Effector memory CD4-positive, alpha-beta T cell (primary cell): ENCODE measurements at places on chromosomes 6 and 20.

DNA sequence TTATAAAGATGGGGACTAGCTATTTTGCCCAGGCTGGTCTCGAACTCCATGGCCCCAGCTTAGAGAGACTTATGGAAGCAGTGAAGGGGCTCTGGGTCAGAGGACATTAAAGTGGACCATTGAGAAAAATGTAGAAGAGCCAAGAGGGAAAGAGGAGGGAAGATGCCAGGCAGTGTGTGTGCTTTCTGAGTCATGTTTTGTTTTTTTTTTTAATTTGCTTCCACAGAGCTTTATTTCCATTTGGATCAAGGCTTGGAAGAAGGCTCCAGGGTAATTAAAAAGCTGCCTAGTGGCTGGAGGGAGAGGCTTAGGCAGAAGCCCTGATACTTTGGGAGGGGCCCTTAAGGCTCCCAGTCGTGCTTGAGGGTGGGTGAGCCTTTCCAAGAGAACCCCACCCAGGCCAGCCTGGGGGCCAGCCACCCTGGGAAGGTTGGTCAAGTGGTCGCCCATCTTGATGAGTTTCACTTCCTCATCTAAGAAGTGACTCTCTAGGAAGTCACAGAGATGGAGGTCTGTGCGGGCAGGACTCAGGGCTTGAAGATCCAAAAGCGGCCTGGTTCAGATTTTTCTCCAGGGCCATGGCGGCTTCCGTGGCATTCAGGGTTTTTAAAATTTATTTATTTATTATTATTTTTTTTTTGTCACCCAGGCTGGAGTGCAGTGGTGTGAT, 3.0 kb upstream of the ZNF335 start:
- no peak for DNase-seq

- no peak for DNase-seq
These were observed 63.0 kb upstream of the TOP1 start for GRCh38 chr20:40965671-40966070.

DNA sequence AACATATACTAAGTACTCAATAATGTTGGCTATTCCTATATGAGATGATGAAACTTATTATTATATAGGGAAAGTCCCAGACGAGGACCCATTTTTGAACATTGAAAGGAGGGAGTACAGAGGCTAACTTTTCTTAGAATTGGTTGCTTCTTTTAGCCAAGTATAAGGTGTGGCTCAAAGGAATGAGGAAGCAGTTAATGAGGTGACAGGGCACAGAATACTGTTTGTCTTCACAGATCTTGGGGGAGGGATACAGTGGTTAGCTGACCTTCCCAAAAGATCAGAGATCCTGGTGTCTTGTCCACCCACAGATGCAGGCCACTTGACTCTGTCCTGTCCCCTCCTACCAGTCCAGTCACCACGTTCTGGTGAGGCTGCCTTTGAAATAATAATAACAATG, 67.8 kb upstream of the EPB41L1 start:
- DNase-seq, result no peak

DNA sequence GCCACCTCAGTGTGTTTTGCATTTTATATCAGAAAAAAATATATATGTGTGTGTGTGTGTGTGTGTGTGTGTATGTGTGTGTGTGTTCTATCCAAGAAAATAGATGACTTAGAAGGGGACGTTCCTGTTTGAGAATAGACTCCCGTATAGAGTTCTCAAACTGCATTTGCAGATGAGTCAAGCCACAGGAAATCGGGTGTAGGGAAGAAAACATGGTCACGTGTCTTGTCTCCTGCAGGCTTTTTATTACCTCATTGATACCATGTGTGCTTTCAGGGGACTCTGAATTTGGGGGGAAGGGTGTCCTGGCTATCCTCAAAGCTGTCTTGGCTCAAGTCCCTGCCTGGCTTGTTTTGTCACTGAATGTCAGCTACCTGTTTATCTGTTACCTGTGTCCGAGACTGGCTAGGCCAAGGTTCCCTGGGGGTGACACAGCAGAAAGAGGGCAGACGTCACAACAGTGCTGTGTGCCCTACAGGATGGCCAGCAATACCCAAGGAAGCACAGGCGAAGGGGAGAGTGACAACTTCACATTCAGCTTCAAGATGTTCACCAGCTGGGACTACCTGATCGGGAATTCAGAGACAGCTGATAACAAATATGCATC, 55.7 kb upstream of the NOP56 start:
- no peak for DNase-seq

DNA sequence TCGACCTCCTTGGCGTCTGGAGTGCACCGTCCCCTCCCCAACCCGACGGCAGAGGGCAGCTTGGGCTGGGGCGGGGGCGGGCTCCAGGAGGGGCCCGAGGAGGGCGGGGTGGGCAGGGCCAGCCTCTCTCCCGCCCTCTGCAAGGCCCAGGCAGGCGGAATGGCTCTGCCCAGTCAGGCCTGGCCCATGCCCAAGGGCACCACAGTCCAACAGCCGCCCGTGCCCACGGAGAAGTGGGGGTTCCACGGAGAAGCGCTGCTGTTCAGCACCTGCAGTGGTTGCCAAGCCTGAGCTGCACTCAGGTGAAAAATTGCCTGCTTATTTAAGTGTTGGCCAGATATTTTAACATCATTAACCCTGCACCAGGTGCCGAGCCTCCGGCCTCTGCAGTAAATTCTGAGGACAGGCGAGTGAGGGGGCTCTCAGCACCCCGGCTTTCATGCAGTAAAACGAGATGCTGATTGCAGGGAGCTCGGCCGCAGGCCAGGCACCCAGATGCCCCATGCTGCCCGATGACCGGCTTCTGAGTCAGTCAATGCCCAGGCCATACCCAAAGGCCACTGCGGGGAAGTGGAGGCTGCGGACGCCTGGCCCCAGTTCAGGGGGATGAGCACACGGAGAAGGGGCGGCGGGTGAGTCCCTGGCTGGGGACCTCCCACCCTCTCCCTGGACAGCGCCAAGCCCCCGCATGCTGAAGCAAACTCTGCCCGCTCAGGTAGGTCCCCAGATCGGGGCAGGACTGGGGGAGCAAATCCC, at the start of gene SRMS:
Gene SRMS, minus strand, starts transcription at position 25 of the 756 bp plus-strand sequence. CDS start 286 bp downstream, outside the sequence.
- DNase-seq, result no peak

- no peak for DNase-seq
These were observed 74.3 kb upstream of the MLN start for GRCh38 chr6:33877982-33878535.

DNA sequence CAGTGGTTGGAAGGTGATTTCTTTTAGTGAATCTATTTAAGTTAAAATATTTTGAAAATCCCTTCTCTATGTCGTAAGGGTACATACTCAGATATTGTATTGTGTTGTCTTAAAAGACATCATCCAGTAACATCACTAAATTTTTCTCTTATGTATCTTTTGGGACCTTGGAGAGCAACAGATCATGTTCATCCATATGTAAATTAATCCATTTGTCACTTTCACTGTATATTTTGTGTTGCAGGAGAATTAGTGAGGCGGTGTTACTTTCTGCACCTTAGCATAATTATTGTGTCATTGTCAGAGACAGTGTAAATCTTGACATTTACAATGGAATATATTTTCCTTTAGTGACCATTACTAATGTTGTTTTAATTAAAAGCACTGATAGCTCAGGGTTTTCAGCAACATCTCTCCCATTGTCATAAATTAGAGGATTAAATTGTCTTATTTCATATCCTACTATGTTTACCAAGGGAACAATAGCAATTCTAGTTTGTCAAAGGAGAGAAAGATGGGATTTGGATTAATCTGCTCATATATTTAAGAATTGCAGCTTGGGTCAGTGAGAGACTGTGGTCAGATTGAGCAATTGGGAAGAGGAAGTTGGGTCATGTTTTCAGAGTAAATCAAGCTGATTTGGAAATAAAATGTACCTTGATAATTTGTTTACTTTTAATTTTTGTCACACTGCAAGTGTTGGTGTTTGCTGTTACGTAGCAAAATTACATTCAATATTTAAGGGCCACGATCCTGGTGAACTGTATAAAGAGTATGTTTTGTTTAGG, 22.7 kb downstream of the DOK5 start:
- no peak for DNase-seq

DNA sequence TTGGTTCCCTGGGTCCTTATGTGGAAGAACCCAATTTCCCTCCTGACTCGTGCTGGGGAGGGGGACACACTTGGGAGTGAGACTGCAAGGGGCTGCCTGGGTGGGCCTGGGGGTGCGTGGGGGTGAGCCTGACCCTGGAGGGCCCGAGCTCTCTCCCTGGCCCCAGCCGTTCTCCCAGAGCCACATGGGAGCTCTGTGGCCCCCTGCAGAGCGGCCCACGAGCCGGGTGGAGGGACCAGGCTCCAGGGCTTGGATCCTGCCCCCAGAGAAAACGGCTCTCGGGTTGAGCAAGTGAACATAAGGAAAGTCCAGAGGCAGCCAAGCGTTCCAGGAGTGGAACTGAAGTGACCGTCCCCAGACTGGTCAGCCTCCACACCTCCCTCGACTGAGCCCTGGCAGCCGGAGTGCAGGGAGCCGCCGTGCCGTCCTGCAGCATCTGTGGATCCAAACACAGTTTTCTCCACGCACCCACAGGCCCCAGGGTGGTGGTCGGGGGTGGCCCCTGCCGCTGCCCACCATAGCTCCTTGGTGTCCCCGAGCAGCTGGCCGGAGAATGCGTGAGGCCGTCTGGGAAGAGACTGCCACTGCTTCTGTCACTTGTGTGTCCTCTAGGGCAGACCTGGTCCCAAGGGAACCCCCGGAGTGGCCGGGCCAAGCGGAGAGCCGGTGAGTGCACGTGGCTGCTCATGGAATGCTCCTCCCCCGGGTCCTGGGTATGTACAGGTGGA, 10.6 kb downstream of the COL9A3 start:
- DNase-seq, result no peak

- no peak for DNase-seq
These were observed 18.5 kb downstream of the GSTA4 start for GRCh38 chr6:52976591-52977035.

DNA sequence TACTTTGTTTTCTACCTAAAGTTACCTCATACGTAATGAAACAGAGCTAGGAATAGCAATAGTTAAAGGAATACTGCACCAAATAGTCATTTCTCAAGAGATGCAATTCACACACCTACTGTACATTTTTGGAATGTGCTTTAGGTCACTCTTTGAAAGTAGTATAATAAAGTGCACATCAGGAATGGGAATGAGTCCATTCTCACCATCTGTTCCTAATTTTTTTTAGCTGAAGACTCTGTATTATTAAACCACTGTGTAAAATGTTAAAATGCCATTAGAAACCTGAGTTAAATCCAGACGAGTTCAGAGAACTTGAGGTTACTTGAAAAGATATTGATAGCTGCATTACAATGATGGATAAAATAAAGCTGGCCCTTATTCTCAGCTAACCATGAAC, 51.9 kb upstream of the EPHA7 start:
- DNase-seq, result no peak

DNA sequence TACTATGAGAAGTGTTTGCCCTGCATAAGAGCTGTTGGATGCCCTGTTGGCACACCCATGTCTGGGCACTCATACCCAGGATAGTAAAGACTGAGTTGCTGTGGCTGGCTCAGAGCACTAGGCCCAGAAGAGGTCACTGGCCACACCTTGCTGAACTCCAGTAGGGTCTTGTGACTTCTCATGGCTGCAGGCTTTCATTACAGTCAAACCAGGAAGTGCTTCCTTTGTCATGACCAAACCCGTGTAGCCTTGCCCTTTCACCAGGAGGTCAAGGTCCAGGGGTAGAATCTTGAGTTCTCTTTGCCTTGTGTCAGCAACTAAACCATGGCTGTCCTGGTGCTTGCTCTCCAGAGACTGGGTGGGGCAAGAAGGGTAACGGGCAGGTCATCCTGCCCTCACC, 49.5 kb downstream of the CD164 start:
- DNase-seq, result no peak

DNA sequence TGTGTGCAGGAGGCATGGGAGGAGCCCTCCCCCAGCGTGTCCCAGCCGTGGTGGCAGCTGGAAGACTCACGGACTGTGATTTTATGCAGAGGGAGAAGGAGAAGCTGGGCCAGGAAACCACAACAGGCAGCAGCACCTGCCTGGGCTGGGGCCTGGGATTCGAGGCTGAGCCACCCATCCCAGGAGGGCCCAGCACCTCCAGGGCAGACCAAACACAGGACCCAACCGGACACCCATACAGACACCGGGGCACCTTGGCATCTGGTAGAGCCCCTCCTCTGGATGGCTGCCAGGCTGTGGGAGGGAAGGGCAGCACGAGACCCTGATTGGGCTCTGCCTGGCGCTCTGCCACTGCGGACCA, 41.7 kb upstream of the CHRNA4 start:
- DNase-seq, result no peak

DNA sequence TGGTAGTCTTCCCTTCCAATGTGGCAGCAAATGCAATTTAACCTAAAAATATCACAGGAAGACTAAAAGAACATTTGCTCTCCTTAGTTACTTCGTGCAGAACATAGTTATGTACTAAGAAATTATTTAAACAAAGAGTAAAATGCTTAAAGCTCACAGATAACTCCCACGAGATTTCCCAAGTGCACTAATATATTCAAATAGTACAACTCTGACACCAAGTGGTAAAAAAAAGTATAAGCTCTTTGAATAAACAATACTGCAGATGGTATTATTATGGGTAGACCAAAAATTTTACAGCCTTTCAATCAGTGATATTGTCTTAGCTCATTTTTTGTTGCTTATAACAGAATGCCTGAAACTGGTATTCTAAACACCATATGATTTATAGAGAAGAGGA, 52.8 kb upstream of the FILIP1 start:
- DNase-seq, result no peak

DNA sequence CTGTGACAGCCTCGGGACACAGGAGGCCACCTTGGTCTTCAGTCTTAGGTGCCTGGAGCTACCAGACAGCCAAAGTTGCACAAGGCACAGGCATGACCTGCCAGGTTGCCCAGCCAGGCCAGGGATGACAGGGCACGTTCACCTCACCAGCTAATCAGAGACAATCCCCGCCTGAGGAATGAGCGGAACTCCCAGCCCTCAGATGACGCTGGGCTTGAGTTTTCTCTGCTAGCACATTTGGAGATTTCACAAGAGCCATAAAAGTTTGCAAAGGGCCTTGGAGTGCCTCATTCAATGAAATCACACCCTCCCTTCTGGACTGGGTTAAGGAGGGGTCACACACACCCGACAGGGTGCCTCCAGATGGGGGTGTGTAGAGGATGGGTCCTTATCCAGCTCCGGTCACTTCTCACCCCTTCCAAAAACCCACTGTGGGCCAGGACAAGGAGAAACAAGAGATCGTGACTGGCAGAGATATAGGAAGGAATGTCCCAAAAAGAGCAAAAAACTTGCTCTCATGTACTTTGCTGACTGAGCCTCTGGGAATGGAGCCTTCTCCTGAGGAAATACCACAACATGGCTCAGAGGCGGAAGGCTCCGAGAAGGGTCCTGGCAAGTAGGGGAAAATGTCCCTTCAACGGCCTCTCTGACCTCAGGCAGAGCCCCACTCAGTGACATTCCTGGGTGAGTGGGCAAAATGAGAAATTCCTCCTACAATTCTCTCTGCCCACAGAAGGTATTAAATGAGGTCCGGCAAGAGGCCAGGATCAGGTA, 121.6 kb downstream of the ISM1 start:
- DNase-seq, result no peak

- DNase-seq, result no peak
These were observed 38.6 kb downstream of the ATXN1 start for GRCh38 chr6:16722630-16723029.

DNA sequence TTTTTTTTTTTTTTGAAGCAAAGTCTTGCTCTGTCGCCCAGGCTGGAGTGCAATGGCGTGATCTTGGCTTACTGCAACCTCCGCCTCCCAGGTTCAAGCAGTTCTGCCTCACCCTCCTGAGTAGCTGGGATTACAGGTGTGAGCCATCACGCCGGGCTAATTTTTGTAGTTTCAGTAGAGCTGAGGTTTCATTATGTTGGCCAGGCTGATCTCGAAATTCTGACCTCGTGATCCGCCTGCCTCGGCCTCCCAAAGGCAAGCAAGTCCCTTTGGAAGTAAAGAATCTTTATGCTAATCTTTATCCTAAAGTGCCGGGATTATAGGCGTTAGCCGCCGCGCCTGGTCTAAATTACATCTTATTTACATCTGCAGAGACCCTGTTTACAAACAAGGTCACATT, 1.5 kb downstream of the PSMG4 start:
- DNase-seq, result no peak
